K562 (cell line): ENCODE measurements at places on chromosomes 3 and 15. TPM values are rescaled to one million over a fixed set of nuclear protein-coding genes. Genes with fewer than 3 reads are reported as not detected.

DNA sequence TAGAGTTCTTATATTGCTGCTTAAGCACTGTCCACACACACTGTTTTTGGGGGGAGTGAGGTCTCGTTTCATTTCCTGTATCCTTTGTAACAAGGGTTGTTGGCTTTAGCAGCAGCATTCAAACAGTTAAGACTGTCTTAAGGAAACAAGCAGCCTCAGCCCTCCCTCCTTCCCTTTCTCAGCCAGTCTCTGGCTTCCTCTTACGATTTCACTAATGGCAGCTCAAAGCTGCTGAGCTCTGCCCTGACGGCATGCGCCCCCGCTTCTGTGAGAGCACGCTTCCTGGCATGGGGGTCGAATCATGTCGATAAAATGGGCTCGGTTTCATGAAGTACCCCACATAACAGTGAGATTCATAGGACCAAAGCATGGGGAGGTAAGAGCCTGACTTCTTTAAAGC lies 105.0 kb downstream of the KLHL25 start:
- DNase-seq = no peak
- no peaks in the 10 kb centered on the region for H3K36me3 ChIP-seq
- no peak overlapping the region for H3K27ac ChIP-seq
- no peaks in the 10 kb centered on the region; the same call in 2 of the 3 replicates for H3K27me3 ChIP-seq

GRCh38 chr3:113124256-113124830 lies 87.0 kb upstream of the BOC start:
- H3K27ac ChIP-seq = no peak overlapping the region
- H3K4me1 ChIP-seq = no peaks in the 10 kb centered on the region
- no peak for DNase-seq
- no peaks in the 10 kb centered on the region for H3K27me3 ChIP-seq
- H3K4me3 ChIP-seq = no peak overlapping the region

GRCh38 chr3:192275741-192276355 lies 451.5 kb downstream of the FGF12 start:
- DNase-seq = no peak
- no peak overlapping the region for H3K4me3 ChIP-seq
- no peaks in the 10 kb centered on the region for H3K36me3 ChIP-seq
- no peaks in the 10 kb centered on the region for H3K4me1 ChIP-seq
- H3K27ac ChIP-seq = no peak overlapping the region

- no peak for DNase-seq
- H3K27me3 ChIP-seq = no peaks in the 10 kb centered on the region
- H3K4me3 ChIP-seq = no peak overlapping the region
- H3K4me1 ChIP-seq = no peaks in the 10 kb centered on the region
Observed at GRCh38 chr3:172115787-172116186, 76.4 kb downstream of the FNDC3B start.

DNA sequence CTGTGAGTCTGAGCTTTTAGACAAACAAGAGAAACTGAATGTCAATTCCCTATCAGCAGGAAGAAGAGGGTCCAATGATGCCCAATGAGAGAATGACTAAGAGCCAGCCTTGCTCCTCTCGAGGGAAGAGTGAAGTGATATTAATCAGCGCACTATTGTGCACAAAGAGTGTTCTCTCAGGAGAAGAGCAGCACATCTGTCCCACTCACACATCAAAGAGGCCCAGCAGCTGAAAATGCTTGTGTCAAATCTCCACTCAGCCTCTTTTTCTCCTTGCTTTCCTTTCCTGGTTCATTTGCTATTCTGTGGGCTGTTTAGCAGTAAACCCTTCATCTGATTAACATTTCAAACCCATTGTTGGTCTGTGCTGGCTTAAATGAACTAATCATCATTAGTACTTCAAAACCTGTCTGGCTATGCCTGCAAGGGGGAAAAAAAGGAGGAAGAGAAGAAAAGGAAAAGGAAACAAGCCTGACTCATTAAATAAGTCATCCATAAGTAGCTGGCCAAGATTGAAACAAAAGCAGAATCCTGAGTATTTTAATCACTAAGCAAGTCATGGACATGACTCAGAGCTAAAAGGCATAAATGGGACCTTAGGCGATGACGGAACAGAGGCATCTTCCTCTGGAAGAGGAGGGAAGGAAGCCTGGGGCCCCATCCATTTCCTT lies 912.7 kb downstream of the TUSC7 start:
- H3K27me3 ChIP-seq = no peaks in the 10 kb centered on the region
- H3K4me3 ChIP-seq = no peak overlapping the region
- H3K27ac ChIP-seq = no peak overlapping the region
- no peaks in the 10 kb centered on the region for H3K4me1 ChIP-seq

DNA sequence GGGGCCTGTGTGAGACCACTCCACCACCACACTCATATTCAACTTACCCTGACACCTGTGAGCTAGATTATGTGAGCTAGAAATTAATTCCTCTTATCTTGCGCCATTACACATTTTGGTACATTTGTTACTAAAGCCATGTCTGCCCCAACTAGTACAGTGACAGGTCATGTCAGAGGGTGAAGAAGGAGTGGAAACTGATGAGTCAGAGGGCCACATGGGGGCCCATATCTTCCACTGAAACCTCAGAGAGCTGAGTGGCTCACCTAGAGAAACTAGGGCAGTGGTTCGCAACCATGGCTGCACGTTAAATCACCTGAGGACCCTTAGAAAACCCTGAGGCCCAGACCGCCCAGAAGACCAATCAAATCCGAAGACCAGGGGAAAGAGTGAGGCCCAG lies 15.7 kb upstream of the MEF2A start:
- peaks cover 25% of the 10 kb centered on the region for H3K27me3 ChIP-seq
- H3K36me3 ChIP-seq = no peaks in the 10 kb centered on the region
- H3K4me1 ChIP-seq = no peaks in the 10 kb centered on the region
- H3K27ac ChIP-seq = no peak overlapping the region
- no peak overlapping the region for H3K4me3 ChIP-seq
- no peak for DNase-seq

Gene VIPR1
- total RNA-seq = 0.34 and 0.38 TPM in 2 replicates

Gene TRPM1
- total RNA-seq = not detected in 2 replicates
